ENCODE measurements at places on chromosomes 7 and 10.

- no peak for DNase-seq
These were observed 271.1 kb upstream of the SEMA3D start for GRCh38 chr7:85457911-85458310.

- DNase-seq = no peak
These were observed 68.4 kb upstream of the RAPGEF5 start for GRCh38 chr7:22425361-22425760.

GRCh38 chr10:46525824-46526681, 30.4 kb downstream of the GPRIN2 start:
- no peak for DNase-seq

DNA sequence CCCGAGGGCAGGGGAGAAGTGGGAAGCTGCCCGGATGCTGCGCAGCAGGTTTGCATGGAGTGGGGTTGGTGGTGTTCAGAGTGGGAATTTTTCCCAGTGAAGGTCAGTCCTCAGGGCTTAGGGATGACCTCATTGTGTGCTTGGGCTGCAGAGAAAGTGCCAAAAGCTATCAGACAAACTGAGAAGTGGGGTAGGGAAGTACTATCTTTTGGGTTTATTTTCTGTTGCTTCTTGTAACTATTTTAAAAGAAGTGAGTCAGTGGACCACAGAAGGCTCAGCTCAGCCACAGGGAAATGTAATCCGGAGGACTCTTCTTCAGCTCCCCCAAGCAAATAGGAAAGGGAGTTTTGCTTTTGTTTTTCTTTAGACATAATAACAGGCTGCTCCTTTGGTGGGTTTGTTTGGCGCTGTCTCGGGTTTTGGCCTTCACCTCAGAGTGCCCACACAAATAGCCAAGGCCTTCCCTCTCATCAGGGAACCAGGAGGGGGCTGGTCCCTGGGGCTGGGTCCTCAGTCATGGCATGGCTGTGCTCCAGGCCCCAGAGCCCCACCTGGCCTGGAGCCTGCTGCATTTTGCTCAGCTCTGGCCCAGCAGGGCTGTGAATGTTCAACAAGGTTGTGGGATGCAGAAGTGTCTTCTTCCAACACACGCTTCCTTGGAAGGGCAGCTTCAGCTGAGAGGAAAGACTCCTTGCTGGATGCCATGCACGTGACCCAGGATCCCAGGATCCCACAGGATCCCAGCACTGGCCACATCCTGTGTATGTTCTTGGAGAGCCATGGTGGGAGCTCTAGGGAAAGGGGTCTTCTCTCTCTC, 5.4 kb upstream of the FAM170B start:
- DNase-seq = no peak

DNA sequence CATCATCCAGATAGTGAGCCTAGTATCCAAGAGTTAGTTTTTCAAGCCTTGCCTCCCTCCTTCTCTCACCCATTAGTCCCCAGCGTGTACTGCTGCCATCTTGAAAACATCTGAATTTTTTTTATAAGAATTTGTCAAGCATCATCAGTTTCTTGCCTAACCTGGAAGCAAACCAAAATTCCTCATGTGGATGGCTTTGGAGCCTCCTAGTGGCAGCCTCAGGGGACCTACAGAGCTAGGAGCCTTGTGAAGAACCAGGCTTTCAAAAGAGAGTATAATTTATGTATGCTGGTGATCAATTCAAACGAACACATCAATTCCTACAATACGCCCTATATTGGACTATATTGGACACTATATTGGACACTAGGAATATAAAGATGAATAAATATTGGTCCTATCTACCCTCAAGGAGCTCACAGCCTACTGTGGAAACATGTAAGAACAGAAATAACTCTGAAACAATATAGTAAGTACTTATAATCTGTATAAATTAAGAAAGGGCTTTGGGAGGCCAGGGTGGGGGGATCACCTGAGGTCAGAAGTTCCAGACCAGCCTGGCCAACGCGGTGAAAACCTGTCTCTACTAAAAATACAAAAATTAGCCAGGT, 63.4 kb downstream of the HPSE2 start:
- DNase-seq = no peak

Measured in left lung (tissue), 14 donors.